Kidney (tissue), 22 donors: ENCODE measurements at places on chromosomes 11 and 22. TPM values are rescaled to one million over a fixed set of nuclear protein-coding genes. Genes with fewer than 3 reads are reported as not detected.

The OR2D2 gene
- 0.60 TPM for total RNA-seq

GRCh38 chr22:46078241-46079092, 71.9 kb upstream of the PPARA start:
- peak; percentile 92 for DNase-seq

GRCh38 chr22:43628250-43628649, 183.9 kb downstream of the EFCAB6 start:
- peak; percentile 61 for DNase-seq

DNA sequence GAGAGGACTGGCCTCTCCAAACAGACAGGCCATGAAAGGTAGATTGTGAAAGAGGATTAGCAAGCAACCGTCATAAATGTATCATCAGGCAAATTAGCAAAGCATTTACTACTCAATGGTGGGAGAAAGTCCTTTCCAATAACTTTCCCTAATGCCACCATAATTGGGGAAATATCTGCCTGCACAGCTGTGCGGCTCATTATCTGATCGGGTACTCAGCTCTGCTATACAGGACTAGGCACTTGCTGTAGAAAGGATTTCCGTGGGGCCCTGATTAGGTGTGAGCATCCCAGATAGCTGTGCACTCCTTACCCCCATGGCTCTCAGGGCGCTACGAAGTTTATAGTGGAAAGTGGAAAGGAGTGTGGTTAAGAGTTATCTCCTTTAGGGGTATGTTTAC, 309.7 kb upstream of the PLET1 start:
- DNase-seq, result no peak

The TREH gene
- 1.0 TPM for total RNA-seq

The OR8A1 gene
- not detected for total RNA-seq

DNA sequence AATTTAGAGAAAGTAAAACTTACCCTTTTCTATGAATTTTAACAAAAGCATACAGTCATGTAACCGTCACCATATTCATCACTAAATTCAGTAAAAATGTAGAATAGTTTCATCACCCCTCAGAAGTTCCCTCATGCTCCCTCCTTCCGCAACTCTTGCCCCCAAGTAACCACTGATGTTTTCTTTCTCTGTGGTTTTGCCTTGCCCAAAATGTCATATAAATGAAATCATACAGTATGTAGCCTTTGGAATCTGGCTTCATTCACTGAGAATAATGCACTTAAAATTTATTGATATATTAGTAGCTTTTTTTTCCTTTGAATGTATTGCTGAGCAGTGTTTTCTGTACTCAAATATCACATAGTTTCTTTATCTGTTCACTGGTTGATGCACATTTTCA, 60.1 kb downstream of the DCUN1D5 start:
- no peak for DNase-seq
